ENCODE measurements at places on chromosomes 6 and 20.

DNA sequence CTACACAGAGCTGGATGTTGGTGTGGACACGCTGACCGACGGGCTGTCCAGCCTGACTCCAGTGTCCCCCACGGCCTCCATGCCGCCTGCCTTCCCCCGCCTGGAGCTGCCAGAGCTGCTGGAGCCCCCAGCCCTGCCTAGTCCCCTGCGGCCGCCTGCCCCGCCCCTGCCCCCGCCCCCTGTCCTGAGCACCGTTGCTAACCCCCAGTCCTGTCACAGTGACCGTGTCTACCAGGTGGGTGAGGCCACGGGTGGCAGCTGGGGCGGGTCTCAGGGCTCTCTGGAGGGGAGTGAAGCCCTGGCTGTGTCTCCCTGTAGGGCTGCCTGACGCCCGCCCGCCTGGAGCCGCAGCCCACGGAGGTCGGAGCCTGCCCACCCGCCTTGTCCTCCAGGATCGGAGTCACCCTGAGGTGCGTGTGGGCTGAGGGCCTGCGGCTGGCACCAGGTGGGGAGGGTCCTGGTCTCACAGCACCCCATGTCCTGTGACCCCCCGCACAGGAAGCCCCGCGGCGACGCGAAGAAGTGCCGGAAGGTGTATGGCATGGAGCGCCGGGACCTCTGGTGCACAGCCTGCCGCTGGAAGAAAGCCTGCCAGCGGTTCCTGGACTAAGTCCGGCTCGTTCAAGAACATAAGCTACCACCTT is 2.9 kb downstream of the SLC2A4RG start:
- no peak for DNase-seq

GRCh38 chr6:167341665-167342655 is 17.1 kb downstream of the TTLL2 start:
- DNase-seq = no peak

DNA sequence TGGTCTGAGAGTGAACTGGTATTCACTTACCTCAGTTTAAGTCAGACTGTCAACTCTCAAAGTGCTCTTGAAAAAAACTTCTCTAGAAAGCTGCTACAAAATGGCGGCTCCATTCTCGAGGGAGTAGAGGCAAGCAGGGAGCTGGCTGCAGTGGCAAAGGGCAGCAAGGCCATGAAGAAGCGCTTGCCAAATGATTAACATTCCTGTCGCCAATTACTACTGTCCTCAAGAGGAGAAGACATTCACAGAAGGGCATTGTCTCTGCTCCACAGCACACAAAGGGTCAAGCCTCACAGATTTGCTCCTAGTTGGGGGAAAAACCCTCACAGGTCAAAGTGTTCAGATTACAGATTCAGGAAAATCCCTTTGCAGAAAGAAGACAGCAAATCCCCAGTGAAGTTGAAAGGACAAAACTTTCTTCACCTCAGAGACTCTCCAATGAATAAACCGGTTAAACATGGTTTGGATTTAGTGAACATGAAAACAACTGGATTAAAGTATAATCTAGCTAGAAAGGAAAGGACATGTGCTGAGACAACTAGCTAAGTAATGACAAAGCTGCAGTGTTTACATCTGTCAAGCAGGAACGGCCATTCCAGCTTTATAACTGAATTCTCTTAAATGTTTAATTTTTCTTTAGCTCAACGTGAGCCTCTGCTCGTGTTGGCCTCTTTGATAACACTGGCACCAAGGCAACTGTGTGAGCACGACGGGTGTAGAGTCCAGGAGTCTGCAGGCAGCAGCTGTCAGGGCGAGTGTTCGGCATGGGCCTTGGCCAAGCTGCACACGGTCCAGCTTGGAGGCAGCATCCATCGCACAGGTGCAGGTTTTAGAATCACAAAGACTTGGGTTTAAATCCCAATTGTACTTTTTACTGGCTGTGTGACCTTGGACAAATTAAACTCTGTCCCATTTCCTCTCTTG is 37.6 kb downstream of the NR2E1 start:
- DNase-seq = peak; percentile 45

DNA sequence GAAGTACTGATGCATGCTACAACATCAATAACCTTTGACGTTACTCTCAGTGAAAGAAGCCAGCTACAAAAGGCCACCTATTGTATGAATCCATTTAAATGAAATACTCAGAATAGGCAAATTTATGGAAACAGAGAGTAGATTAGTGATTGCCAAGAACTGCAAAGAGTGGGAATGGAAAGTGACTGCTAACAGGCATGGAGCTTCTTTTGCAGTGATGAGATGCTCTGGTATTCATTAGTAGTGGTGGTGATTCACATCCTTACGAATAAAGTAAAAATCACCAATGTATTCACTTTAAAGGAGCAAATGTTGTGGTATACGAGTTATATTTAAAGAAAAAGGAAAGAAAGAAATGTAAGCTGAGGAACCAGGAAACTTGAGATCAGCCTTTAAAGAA is 126.8 kb upstream of the SAMD5 start:
- no peak for DNase-seq

- DNase-seq = no peak
These were observed 88.8 kb upstream of the AHI1 start for GRCh38 chr6:135586388-135586787.

- DNase-seq = no peak
These were observed 195.0 kb downstream of the ARID1B start for GRCh38 chr6:156972145-156972544.

- no peak for DNase-seq
These were observed 101.9 kb downstream of the NFATC2 start for GRCh38 chr20:51440589-51440988.
